ENCODE measurements at places on chromosomes 11 and 22.

DNA sequence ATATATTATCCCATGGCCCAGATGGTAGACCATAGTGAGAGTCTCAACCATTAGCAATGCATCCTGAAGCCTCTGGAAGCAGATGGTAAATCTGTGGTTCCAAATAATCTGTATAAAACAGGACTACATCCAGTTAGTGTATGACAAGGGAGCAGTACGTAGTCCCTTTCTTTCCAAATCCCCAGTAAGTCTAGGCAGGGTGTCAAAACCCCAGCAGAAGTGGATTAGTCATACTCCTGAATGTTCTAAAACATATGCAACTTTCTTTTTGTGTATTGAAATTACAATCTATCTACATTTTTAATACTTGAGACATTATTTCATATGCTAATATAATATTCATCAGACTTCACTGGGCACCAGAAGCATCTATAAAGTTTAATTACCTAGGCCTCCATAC lies 295.1 kb upstream of the ANO5 start:
- no peak for DNase-seq

DNA sequence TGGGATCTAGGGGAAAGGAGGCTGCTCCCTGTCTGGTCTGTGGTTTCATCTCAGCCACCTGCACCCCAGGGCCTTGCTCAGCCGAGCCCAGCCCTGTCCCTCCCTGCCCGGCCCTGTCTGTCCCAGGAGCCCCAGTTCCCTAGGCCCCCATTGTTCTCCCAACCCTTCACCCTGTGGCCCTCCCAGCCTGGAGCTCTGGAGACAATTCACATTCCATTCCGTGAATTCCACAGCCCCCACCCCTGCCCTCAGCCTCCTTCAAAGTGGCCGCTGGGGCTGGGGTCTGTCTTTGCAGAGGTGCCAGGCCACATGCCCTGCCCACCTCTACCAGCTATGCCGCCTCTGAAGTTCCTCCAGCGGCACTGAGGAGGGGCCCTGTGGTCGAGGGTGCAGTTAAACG lies 77.9 kb upstream of the WNT11 start:
- no peak for DNase-seq

DNA sequence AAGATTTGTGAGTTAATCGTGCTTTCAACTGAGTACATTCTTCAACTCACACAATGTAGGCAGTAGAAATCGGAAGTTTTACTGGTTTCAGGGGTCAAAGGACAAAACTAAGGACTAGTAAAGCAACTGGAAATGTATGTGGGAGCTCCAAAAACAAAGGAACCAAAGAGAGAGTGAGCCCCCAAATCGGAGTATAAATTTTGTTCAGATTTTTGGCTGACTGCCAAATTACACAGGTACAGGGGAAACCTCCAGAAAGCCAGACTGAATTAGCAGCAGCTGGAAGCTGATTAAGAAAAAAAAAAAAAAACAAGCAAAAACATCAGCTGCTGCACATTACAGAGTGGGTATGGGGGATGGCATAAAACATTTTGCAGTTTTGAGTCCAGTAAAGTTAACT lies 75.2 kb upstream of the GNAZ start:
- DNase-seq, result no peak

DNA sequence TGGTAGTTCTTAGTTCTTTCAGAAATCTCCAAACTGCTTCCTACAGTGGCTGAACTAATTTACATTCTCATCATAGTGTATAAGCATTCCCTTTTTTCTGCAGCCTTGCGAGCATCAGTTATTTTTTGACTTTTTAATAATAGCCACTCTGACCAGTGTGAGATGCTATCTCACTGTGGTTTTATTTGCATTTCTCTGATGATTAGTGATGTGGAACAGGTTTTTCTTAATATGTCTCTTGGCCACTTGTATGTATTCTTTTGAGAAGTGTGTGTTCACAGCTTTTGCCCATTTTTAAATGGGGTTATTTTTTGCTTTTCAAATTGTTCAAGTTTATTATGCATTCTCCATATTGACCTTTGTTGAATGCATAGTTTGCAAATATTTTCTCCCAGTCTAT lies 459.3 kb downstream of the NTM start:
- no peak for DNase-seq

DNA sequence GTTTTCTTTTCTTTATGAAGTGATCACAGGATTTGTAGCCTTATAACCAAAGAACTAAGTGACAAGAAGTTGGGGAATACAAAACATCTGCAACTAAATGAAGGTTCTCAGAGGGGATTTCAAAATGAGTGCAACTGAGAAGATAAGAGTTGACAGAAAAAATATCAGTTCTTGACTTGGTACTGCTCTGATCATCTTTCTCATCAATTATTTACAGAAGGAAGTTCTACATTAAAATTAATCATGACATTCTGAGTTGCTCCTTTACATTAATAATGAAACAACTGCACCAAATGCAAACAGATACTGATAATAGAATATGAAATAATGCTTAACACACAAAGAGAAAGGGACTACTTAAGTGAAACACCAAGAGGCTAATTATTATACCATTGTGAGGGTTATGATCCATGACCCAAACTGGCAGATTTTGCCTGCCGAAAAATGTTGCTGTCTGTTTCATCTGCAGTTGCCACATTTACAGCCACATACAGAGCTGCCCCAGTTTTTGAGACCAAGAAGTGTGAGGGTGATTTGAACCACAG lies 561.9 kb upstream of the ANO5 start:
- no peak for DNase-seq

- peak; percentile 60 for DNase-seq
Observed at GRCh38 chr11:67262731-67263675, 3.3 kb upstream of the GRK2 start.

DNA sequence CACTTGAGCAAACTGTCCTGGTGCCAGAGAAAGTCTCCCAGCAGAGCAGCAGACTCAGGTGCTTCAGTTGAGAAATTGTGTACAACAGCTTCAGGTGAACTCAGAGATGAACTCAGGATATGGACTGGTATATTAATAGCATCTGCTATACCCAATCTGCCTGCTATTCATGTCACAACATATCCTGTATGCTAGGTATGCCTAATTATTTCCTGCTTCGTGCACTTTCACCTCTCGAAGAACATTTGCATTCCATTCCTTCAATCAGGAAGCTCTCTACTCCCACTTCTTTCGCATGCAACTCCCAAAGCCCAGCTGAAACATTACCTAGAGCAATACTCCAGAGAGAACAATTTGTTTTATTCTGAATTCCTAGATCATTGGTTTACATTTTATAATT lies 207.7 kb downstream of the KCNA4 start:
- DNase-seq, result no peak

GRCh38 chr11:75771646-75772410 lies 3.2 kb downstream of the DGAT2 start:
- DNase-seq, result no peak

GRCh38 chr22:39528080-39528661 lies 4.4 kb downstream of the RPS19BP1 start:
- no peak for DNase-seq

DNA sequence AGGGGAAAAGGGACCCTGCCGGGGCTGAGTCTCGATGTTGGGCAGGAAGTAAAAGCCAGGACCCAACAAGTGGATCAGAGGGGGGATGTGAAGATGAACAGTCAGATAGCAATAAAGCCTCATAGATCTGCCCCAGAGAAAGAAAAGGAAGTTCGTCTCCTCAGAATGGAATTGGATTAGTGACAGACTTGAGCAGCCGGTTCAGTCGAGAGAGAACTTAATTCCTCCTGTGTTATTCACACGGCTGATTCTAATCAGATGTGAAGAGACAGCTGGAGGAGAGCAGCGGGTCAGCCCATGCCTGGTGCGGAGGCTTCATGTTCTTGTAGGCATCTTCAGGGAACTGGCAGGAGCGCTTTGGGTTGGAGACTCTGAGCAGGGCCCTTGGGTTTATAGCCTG lies 29.3 kb upstream of the CABP7 start:
- no peak for DNase-seq

- no peak for DNase-seq
Observed at GRCh38 chr11:10918698-10919097, 60.8 kb upstream of the ZBED5 start.

DNA sequence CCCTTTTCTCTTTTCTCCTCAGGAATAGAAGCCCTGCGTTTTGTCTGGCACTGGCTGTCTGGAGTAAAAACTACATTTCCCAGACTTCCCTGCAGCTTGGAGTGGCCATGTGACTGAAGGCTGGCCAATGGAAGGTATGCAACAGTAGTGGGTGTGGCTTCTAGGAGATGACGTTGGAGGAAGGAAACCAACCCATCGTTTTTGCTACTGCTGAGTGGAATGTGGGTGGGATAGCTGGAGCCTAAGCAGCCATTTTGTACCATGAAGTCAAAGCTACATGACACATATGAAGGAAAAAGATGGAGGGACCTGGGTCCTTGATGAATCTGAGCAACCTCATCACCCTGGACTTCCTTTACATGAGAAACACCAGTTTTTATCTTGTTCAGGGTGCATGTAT lies 19.6 kb downstream of the FGF3 start:
- no peak for DNase-seq

DNA sequence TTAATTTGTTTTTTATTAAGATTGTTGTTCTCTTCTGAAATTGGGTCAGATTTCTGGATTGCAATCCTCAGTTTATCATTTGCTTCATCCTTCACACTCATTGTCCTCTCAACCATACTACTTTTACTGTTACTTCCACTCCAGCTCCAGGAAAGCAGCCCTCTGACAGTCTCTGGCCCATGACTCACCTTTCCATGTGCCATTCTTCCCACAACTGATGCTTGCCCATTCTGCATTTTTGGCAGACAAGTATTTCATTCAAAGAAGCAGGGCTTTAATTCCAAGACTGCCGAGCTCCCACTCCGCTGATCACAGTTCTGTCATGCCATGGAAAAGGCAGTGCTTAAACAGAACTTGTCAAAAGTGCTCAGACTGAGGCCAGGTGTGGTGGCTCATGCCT lies 139.2 kb downstream of the WNT11 start:
- no peak for DNase-seq

DNA sequence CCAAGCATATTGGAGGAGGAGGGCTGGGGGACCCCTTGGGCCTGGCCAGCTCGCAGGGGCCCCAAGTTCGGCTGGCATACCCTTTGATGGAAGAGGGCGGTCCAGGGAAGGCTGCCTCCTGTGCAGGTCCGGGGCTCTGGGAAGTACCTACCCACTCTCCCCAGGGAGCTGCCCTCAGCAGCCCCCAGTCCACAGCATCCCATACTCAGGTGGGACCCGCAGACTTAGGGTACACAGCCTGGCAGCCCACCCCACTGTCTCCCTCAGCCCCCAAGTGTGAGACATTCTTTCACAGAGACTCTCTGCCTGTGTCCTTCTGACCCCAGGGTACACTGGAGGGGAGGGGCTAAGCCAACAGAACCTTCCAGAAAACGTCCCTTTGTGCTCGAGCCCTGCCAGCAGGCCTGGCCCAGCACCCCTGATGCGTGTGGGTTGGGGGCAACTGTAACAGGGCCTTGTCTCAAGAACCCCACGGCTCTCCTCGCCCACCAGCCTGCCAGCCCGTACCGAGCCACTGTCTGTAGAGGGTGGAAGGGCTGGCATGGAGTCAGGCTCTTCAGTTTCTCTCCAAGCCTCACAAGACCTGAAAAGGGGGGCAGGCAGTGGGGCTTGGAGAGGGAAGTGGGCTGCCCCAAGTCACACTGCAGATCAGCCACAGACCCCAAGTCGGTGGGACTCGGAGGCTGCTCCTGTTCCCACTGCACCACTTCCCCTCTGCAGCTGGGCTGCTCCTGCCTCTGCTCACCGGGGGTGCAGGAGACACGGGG lies 7.0 kb upstream of the TNFRSF13C start:
- no peak for DNase-seq

GRCh38 chr22:17575681-17576080 lies 12.4 kb downstream of the SLC25A18 start:
- no peak for DNase-seq

- DNase-seq, result no peak
Observed at GRCh38 chr11:130403271-130403804, 25.1 kb downstream of the ADAMTS8 start.

GRCh38 chr11:109658190-109658589 lies 236.2 kb downstream of the C11orf87 start:
- no peak for DNase-seq

DNA sequence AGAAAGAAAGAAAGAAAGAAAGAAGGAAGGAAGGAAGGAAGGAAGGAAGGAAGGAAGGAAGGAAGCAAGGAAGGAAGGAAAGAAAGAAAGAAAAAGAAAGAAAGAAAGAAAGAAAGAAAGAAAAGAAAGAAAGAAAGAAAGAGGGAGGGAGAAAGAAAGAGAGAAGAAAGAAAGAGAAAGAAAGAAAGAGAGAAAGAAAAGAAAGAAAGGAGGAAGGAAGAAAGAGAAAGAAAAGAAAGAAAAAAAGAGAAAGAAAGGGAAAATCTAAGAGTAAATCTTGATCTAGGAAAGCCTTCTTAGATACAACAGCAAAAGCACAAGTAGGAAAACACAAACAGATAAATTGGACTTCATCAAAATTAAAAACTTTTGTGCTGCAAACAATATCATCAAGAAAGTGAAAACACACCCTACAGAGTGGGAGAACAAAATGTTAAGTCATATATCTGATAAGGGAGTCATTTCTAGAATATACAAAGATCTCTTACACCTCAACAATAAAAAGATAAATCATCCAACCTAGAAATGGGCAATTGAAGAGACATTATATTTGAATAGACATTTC lies 116.8 kb upstream of the FGF3 start:
- no peak for DNase-seq

GRCh38 chr11:100638648-100639047 lies 48.4 kb upstream of the ARHGAP42 start:
- DNase-seq, result no peak

- DNase-seq, result no peak
Observed at GRCh38 chr11:106399624-106400023, 322.2 kb downstream of the AASDHPPT start.

- no peak for DNase-seq
Observed at GRCh38 chr11:131584785-131585592, 214.6 kb downstream of the NTM start.

Measured in activated T-helper 1 cell treated with anti-CD3 and anti-CD28 coated beads, Interleukin-2, amount 50 U/mL, for 16 hours (primary cell).